ENCODE measurements at places on chromosomes 2 and 18.

GRCh38 chr2:155679647-155680046 is 652.9 kb downstream of the NR4A2 start:
- DNase-seq = no peak

- DNase-seq = no peak
Measured at GRCh38 chr2:72010647-72011369, 136.9 kb downstream of the CYP26B1 start.

GRCh38 chr2:27714053-27714452 is 50.4 kb downstream of the SLC4A1AP start:
- DNase-seq = no peak

- DNase-seq = no peak
Measured at GRCh38 chr18:22800551-22800951, 132.6 kb upstream of the RBBP8 start.

DNA sequence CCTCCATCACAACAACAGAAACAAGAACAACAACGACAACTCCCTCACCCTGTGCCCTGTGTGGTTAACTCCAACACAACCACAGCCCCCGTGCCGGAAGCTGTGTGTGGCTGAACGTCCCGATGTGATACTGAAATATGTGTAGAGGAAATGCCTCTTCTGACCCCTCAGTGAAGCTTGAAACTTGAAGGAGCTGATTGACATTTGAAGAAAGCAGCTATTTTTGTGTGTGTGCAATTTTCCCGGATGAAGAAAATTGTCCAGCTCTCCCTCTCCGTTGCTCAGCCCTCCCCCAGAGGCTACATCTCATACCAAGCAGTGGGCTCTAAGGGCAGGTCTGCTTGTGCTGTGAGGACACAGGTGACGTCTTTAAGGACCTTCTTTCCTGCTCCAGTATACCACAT is 173.8 kb downstream of the ICOS start:
- no peak for DNase-seq

DNA sequence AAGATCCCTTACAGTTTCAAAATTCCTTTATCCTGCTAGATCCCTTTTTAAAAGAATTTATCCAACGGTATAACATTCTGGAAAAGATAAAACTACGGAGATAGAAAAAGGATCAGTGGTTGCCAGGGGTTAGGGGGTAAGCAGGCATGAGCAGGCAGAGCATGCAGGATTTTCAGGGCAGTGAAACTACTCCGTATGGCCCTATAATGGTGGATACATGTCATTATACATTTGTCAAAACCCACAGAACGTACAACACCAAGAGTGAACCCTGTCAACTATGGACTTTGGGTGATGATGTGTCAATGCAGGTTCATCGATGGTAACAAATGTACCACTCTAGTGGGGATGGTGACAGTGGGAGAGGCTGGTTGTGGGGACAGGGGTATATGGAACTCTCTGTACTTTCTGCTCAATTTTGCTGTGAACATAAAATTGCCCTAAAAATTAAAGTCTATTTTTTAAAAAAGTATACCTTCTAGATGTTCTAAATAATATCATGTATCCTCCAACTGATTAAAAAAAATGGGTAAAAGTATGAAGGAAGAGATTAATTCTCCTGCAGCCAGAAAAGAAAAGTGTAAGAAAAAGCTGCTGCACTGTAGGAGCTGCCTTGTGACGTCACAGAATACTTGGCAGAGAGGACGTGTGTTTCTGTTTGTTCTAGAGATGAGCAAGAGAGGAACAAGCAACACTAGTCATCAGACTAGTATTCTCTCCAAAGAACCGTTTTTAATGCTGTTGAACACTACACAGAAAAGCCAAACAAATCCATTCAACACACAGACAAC is 23.6 kb downstream of the ANKRD44 start:
- DNase-seq = peak; percentile 54

DNA sequence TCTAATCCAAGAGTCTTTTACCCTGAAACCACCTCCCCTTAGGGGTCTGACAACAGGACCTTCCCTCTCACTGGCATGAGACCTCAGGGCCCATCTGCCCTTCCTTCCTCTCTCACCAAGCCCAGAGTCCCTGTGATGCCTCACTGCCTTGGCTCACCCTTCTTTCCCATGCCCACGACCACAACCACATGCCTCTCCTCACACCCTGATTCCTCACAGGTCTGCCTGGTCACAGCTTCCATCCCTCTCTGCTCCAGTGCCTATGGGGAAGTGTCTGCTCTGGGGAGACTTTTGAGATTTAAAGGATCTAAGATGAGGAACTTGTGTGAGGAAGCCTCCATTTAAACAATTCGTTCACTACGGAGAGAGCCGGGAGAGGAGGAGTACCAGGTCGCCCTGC is 98.9 kb upstream of the SH3BP4 start:
- no peak for DNase-seq

GRCh38 chr2:118269408-118270051 is 181.3 kb downstream of the INSIG2 start:
- DNase-seq = no peak

DNA sequence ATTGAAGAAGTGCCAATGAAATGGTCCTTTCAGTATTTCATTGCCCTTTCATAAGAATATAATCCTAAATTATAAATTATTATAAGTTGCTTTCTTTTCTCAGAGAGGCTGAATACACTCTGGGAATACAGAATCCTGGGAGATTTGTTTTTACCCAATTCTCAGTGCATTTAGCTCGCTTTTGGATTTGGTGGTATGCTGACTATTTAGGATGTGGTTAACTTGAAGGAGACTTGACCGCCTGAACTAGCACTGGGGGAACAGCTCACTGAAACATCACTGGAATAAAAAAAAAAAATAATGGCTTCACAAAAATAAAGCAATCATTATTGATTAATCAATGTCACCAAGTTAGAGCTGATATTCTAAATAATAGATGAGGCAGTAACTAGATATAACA is 10.2 kb downstream of the TNFAIP6 start:
- DNase-seq = no peak

- no peak for DNase-seq
Measured at GRCh38 chr2:154992826-154993225, 294.3 kb downstream of the KCNJ3 start.

DNA sequence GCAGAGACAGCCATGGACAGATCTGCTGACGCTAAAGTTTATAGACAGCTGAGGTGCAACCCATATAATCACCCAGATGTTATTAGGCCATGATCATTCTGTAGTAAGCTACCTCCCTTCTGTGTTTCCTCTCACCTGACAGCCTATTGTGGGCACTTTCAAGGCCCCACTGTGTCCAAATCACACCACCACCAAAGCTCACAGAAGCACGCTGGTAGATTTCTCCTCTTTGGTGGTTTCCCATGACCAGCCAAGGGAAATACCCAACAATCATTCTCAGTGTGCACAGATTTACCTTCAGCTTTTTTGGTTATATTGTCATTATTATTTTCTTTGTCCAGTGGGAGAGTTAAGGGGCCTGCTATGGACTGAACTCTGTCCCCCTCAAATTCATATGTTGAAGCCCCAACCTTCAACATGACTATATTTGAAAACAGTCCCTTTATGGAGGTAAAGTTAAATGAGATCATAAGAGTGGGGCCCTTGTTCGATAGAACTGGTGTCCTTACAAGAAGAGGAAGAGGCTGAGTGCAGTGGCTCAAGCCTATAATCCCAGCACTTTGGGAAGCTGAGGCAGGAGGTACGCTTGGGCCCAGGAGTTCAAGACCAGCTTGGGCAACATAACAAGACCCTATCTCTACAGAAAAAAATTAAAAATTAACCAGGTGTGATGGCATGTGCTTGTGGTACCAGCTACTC is 74.0 kb upstream of the MSH6 start:
- no peak for DNase-seq

GRCh38 chr2:189402932-189403331 is 38.3 kb upstream of the WDR75 start:
- DNase-seq = no peak

DNA sequence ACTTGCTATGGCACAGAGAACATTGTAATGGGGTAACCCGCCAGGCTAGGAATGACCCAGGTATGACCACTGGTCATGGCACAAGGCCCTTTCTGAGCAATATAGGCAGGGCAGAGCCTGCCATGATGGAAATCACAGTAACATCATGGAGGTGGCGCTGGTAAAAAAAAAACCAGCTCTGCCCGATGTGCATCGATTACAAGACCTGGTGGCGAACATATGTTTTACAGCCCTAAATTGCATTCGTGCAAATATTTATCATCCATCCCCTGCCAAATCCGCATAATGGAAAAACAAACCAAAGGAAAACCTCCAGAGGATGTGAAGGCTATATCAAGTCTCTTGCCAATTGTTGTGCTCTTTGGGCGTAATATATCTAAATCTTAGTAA is 60.6 kb downstream of the SEMA4F start:
- DNase-seq = no peak

DNA sequence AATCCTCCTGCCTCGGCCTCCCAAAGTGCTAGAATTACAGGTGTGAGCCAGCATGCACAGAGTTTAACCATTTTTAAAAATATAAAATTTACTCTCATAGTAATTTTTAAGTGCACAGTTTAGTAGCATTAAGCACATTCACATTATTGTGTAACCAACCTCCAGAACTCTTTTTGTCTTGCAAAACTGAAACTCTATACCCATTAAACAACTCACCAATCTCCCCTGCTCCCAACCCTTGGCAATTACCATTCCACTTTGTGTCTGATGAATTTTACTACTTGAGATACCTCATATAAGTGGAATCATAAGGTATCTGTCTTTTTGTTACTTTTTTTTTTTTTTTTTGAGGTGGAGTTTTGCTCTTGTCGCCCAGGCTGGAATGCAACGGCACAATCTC is 112.5 kb downstream of the BMPR2 start:
- DNase-seq = no peak

DNA sequence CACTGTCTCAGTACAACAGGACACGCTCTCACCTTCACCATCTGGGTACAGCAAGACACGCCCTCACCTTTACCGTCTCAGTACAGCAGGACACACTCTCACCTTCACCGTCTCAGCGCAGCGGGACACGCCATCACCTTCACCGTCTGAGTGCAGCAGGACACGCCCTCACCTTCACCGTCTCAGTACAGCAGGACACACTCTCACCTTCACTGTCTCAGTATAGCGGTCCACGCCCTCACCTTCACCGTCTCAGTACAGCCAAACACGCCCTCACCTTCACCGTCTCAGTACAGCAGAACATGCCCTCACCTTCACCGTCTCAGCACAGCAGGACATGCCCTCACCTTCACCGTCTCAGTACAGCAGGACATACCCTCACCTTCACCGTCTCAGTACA is 109.9 kb upstream of the CTDP1 start:
- DNase-seq = no peak

DNA sequence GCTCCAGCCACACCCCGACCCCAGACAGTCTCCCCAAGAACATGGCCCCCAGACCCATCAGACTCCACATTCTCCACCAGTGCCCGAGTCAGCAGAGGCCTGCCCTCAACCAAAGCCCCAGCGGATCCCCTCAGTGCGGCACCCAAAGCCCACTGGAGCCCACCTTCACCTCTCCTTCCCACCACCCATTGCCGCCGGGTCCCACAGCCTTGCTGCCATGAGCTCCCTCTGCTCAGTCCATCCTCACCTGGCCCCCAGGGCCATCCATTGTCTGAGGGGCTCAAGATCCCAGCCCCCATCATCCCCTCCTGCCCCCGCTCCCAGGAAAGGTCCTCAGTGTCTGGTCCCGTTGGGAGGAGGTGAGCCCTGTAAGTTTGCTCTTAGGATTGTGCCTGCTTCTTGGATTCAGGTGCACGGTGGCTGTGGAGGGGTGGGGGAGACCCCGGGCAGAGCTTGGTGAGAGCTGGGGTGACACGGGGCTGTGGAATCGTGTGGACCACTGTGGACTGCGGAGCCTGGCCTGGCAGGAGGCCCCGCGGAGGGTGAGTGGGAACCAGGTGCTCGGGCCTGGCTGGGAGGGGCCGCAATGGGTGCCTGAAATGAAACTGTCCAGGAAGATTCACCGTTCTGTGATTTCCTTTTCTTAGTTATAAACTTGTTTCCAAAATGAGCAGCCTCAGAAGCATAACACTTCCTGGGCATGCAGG is 32.7 kb upstream of the GPC1 start:
- no peak for DNase-seq

DNA sequence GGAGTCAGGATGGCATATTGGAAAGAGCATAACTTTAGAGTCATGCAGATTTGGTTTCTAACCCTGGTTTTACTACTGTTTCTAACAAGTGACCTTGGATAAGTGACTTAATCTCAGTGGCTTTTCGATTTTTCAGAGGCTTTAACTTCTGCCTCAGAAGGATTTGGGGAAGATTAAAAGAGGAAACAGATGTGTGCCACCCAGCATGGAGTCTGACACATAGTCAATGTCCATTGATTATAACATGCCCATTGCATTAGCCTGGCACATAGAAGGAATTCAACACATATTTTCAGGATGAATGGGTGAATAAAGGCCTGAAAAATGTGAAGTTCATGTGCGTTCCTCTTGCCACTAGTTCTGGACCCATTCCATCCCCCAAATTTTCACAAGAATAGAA is 438.2 kb downstream of the EPHA4 start:
- no peak for DNase-seq

- no peak for DNase-seq
Measured at GRCh38 chr2:236177967-236178889, 10.0 kb upstream of the GBX2 start.

DNA sequence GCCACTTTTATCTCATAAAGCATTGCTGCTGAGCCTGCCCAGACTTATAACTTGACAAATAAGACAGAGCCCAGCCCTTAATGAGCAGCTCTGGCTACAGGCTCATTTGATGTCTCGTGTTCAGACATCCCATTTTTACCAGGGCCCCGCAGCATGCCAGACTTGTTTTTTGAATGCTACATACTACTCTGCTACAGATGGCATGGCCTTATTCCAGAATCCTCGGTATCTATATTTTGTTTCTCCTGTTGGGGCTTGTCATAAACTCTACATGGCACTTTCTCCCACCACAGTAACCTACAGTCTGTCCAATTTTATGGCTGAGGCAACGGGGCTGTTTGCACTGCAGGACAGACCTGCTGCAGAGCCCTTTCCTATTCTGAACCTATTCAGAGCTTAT is 179.0 kb upstream of the DDX18 start:
- DNase-seq = no peak

DNA sequence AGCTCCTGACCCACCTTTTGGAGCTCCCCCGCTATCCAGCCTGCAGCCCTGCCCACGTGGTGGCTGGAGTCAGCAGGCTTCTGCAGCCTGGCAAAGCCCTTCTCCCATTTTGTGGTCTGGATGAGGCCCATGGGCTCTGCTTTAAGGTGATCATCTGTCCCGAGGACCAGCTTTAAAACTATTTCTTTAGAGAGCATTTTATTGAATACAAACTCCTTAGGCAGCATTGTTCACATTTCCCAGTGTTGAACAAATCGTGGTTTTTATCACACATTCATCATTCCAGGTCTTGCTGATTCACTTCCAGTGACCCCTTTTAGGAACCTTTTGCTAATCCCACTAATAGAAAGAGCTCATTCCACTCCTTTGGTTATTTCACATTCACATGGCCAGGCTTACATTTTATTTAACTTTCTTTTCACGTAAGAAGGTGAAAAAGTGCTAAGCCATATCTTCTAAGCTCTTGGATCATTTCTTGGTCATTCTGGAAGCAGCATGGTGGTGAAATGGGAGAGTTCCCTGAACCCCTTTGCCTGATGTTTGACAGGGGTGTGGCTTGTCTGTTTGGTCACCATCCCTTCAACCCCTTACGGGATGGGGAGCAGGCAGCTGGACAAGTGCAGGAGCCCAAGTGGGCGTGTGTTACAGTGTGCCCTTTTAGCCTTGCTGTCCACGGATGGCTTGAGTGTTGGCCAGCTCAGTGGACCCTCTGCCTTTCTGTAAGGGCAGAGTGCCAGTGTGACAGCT is 80.4 kb upstream of the RAPGEF4 start:
- peak; percentile 50 for DNase-seq
